Heart right ventricle (tissue), 16 donors: ENCODE measurements at places on chromosomes 7 and 10. TPM values are rescaled to one million over a fixed set of nuclear protein-coding genes. Genes with fewer than 3 reads are reported as not detected.
A peak's percentile ranks its signal among the peaks of the same experiment; 100 is the strongest.

DNA sequence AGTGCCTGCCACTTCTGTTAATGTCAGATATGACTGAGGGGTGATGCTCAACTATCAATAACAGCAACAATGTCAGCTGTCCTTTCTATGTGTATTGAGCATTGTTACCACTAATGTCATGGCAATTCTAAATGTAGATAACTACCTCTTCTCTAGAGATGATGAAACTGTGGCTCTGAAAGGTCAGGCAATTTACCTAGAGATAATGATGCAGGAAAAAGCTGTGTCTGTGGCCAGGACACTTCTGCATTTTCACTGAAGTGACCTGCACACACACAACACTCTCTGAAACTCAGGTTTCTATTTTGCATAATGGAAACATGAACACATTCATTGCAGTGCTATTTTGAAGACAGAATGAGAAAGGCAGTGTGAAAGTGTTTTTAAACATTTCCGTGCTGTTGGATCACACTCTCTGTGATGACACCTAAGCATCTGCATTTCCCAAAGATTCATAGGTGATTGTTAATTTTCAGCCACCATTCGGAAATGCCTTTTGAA lies 148.2 kb downstream of the KCND2 start:
- DNase-seq: no peak

- DNase-seq: no peak
These were observed 66.7 kb downstream of the PTEN start for GRCh38 chr10:87930141-87930540.

DNA sequence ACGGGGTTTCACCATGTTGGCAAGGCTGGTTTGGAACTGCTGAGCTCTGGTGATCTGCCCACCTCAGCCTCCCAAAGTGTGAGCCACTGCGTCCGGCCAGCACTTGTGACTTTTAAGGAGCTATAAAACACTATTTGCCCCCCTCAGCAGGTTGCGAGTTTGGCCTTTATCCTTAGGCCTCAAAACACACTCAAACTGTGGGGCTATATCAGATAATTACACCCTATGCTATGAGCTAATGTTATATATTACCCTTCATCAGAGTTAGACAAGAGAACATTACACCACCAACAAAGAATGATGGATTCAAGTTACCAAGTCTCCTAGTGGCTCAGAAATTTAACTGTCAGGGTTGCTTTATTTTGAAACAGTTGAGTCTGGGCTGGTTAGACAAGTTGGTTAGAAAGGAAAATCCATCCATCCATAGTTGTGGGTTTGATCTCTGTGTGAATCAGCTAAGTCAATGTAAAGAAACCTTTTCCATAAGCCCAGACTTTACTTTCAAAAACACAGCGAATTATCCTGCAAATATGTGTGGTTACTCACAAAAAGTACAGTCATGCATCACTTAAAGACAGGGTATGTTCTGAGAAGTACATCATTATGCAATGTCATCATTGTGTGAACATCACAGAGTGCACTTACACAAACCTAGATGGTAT lies 115.8 kb downstream of the SEMA3D start:
- no peak for DNase-seq

DNA sequence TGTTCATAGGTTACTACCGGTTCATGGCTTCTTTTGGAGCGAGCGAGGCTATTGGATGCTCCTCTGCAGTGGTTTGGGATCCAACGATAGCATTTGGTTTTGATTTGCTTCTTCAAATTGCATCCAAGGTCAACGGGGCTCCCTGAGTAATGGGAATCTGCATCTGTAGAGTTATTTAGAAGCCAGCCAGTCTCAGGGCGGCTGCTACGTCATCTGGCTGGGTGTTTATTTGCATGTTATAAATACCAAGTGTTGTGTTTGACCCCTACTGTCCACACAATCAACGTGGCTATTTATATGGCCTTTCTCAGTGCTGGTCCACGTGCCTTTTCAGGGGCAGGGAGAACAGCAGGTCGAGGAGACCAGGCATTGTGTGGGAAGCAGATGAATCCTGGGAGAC lies 137.7 kb downstream of the PRPF18 start:
- peak; percentile 28 for DNase-seq

GRCh38 chr10:105538874-105539273 lies 897.8 kb downstream of the SORCS3 start:
- DNase-seq: no peak

DNA sequence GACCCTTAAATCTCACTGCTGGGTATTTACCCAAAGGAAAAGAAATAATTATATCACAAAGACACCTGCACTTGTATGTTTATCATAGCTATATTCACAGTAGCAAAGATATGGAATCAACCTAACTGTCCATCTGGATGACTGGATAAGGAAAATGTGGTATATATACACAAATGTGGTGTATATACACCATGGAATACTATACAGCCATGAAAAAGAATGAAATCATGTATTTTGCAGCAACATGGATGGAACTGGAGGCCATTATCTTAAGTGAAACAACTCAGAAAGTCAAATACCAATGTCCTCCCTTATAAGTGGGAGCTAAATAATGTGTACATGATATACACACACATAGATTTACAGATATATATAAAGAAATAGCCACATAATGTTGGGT lies 168.2 kb downstream of the SH2D4B start:
- DNase-seq: no peak

GRCh38 chr7:50852901-50853300 lies 70.2 kb upstream of the GRB10 start:
- no peak for DNase-seq

DNA sequence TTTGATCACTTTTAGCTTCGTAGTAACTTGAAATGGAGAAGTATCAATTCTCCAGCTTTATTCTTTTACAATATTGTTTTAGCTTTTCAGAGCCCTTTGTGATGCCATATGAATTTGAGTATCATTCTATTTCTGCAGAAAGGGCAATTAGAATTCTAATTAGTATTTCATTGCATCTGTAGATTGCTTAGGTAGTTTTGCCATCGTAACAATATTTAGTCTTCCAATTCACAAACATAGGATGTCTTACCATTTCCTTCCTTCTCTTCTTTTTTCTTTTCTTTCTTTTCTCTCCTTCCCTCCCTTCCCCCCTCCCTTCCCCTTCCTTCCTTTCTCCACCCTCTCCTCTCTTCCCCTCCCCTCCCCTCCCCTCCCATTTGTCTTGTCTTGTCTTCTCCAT lies 105.0 kb downstream of the MAPK8 start:
- no peak for DNase-seq

DNA sequence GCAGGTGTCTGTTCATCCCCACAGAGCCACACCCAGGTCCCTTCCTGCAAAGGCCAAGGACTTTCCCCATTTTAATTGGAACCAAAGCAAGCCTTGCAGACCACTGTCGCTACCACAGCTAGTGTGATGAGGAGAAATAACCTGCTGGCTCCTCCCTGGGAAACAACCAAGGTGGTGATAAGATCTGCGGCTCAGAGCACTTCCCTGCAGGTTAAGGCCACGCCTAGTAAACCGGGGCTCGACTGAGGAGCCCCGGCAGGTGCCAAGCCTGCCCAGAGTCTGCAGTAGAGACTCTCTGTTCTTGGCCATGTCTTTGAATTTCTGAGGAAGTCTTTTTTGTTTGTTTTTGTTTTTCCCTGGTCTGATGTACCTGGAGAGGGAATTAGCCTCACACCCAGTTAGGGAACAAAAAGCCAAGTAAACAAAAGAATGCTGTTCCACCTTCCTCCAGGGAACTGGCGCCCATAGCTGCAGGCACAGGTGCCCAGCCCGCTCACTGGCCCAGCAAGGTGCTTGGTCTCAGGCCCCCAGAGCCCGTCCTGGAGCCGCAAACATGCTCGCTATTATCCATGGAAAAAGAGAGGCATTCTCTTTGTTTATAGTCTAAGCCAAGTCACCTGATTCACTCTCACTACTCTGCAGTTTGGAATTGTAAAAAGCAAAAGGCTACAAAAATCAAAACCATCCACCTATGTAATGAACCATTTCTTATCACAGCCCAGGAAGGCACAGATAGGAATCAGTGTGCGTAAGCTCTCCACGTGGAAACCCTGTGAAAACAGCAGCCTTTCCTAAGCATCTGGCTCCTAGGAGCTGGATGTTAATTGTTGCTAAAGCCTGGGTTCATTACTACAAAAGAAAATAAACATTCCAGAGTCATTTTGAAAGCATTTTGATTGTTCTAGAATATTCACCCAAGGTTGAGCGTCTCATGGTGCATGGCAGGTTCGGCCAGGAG lies 2.7 kb downstream of the GPR146 start:
- DNase-seq: no peak

DNA sequence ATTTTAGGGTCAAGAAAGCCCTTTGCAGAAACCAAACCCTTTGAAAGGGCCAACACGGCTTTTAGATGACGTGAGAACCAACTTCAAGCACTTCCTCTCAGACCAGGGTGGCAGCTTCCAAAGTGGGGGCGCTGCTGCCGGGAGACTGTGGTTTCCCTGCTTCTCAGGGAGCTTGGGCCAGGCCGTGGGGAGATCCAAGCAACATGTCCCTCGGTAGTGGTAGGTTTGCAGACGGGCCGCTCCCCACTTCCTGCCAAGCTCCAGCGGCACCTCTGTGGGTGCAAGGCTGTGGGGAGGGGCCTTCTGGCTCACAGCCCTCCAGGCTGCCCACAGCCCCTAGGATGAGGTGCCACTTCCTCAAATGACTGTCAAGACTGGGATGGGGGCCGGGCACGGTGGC lies 132.4 kb downstream of the FAM53B start:
- no peak for DNase-seq

- no peak for DNase-seq
These were observed 19.1 kb upstream of the KLF6 start for GRCh38 chr10:3803927-3804741.

DNA sequence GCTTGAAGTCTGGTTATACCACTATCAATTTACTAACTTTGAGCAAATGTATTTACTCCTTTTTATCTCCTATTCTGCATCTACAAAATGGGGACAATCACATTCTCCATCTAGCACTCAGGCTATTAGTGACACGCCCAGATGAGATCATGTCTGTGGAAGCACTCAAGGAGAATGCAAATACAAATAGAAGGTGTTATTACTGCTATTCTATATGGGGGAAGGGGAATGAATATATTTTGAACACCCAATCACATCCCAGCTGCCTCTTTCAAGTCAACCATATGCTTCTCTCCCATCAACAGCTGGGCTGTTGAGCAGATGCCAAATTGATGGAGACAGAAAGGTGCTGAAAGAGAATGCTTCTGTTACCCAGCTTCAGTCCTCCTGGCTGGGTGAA lies 23.5 kb downstream of the SGMS1 start:
- DNase-seq: no peak

GRCh38 chr7:71696511-71696910 lies 564.6 kb downstream of the GALNT17 start:
- no peak for DNase-seq

DNA sequence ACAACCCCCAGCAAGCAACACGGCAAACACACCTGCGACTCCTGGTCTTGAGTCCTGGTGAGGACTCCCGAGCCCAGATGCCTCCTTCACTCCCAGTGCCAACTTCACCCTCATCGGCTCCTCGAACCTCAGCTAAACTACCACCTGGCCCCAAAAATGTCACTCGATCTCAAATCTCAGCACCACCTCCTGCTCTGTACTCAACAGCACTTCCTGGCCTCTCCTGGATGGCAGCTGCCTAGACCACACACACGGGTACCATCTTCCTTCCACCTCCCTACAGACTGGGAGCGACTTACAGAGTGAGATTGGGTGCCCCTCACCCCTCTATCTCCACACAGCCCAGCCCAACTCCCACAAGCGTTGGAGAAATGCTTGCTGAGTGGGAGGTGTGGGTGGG lies 123.9 kb upstream of the MGMT start:
- DNase-seq: no peak

The CUZD1 gene
- 1.1 TPM for polyA plus RNA-seq

The FAM25C gene
- polyA plus RNA-seq: not detected

The KBTBD2 gene
- 15.9 TPM for polyA plus RNA-seq

The SKIDA1 gene
- polyA plus RNA-seq: 0.44 TPM

The HHEX gene
- 5.2 TPM for polyA plus RNA-seq

The SPOCK2 gene
- polyA plus RNA-seq: 6.7 TPM

The ATOH7 gene
- polyA plus RNA-seq: 0.01 TPM

The AKR1B15 gene
- polyA plus RNA-seq: not detected

The CCNJ gene
- 1.7 TPM for polyA plus RNA-seq
